Posterior vena cava (tissue), 2 donors: ENCODE measurements at places on chromosomes 2 and 18. TPM values are rescaled to one million over a fixed set of nuclear protein-coding genes. Genes with fewer than 3 reads are reported as not detected.

The RNU2-63P gene
- total RNA-seq = 11.5 TPM

DNA sequence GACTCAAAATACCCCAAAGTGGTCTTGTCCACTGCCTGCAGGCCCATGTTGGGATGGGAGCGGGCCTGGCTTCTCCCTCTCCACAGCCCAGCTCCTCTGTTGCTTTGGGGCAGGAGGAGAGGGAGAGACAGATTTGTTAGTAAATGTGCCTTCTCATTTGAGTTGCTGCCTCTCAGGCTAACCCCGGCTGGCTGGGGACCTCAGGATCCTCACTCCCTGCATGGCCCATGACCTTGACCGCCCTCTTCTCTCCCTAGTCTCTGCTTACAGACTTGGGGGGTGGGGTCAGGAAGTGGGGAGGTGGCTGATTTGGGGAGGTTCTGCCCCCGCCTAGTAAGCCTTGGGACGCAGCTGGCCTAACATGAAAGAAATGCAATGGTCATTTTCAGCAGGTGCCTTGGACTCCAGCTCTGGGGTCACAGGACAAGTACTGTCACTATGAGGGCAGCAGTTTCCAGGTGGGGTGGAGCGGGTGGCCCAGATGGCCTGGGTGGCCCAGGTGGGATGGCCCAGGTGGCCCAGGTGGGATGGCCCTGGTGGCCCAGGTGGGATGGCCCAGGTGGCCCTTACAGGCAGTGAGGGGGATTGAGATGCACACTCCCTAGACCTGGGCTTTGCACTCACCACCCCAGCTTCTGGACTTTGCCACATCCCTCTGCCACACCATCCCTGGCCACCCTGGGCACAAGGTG lies 24.1 kb downstream of the HJURP start:
- peak; percentile 68 for DNase-seq

DNA sequence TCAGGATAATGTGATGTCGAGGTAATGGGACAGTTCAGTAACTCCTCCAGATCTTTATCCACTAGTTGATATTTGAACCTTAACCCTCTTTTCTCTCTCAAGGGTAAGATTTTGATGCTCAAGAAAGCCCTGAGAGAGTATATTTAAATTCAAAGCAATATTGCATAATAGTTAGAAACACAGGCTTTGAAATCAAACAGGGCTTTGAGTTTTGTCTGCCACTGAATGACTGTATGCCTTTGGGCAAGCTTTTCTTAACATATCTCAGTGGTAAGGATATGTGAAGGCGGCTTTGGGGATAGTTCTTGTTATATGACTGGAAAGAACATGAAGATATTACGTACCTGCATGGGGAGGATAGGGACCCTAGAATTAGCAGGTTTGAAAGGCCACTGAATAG lies 11.1 kb downstream of the ITPRID2 start:
- no peak for DNase-seq

GRCh38 chr2:113225263-113226259 lies 51.8 kb downstream of the PSD4 start:
- no peak for DNase-seq

GRCh38 chr2:950080-950966 lies at the start of gene SNTG2:
SNTG2 (plus strand) TSS chr2:950849; CDS start chr2:950997, 148 bp downstream.
- no peak for DNase-seq
